ENCODE measurements at places on chromosomes 7 and 10.
A peak's percentile ranks its signal among the peaks of the same experiment; 100 is the strongest.

- DNase-seq, result no peak
Observed at GRCh38 chr7:217781-218180, 25.4 kb downstream of the FAM20C start.

DNA sequence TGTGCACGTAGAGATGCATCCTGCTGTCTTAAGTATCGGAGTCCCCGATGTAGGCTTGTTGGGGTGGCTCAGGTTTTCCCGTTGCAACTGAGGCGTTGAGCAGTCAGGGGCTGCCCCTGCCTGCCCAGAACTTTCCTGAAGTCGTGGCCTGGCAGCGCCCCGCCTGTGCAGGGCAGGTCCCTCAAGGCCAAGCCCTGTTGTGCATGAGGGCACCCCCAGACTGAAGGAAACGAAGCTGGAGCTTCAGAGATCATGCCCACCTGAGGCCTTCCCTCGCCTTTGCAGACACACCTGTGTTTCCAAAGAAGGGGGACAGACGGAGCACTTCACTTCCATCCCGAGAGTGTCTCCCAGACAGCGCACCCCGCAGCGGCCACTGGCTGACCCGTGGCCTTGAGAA, 121.1 kb downstream of the NKX6-2 start:
- no peak for DNase-seq

DNA sequence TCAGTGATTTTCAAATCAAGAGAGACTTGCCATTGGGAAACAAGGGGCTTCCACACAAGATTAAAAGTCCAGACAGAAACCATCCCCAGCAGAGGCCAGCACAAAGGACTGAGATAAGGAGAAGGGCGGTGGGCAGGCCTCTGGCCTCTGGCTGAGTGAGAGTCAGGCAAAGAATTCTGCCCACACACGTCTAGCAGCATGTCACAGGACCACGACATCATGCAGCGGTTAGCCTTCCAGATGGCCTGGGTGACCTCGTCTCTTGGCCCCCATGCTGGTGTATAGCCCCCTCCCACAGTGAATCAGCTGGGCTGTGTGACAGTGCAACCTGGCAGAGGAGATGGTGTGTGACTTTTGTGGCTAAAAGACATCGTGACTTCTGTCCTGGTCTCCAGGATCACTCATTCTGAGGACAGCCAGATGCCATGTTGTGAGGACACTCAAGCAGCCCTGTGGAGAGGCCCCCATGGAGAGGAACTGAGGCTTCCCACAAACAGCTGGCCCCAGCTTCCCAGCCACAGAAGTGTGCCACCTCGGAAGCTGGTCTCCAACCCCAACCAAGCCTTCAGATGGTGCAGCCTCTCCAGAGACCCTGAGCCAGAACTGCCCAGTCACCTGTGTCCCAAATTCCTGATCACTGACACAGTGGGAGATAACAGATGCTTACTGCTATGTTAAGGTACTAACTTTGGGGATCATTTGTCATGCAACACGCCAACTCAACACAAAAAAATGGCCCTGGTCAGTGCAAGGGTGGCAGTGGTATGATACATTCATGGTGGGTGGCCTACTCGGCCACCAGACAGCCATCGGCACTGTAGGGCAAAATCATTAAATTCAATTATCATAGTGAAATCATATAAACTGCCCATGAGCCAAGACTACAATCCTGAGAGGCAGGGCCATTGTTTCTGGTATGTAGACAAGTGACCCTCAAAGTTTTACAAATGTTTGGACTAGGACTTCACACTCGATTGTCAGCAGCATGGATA, 73.2 kb downstream of the TNS3 start:
- no peak for DNase-seq

- DNase-seq, result peak; percentile 61
Observed at GRCh38 chr10:130464426-130464825, 328.2 kb downstream of the GLRX3 start.

- no peak for DNase-seq
Observed at GRCh38 chr7:51261950-51262795, 54.4 kb downstream of the COBL start.

- DNase-seq, result no peak
Observed at GRCh38 chr7:69708857-69709256, 110.6 kb downstream of the AUTS2 start.

DNA sequence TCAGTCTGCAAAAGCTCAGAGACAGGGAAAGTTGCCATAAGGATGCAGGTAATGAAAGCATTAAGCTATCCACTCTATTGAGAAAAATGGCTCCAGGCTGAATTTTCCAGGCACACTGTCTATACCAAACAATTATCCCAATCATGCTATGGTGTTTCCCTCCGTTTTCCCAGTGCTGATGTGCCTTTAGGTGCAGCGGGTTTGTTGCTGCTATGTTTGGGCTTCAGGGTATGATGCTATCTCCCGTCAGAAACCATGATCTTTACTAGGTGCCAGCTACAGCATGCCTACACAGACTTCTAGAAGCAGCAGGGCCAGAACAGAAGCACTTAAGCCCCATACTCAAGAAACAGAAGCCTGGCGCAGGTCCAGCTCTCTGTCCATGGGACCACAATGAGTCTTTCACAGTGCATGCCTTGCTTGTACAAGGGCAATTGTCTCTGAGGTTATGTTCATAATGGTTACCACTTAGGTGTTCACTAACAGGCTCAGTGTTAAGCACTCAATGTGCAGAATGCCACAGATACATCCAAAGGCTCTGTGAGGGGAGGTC, 19.4 kb downstream of the STEAP1B start:
- no peak for DNase-seq

DNA sequence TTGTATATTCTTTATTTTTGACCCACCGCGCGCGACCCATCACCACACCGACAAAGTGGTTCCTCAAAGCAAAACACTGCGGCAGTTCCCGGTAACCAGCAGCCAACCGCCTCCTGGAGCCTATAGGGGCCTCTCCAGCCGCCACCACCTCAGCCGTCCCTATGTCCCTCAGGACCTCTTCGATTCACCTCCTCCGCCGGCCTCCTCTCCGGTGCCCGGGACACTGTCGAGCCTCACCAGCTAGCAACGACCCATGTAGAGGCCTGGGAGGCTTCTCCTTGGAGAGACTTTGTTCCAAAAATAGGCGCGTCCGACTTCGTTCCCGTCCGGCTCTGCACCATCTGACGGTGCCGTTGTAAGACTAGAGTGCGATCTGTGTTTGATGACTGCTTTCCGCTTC, 158.8 kb downstream of the HGF start:
- no peak for DNase-seq

GRCh38 chr10:86500846-86501245, 20.7 kb downstream of the WAPL start:
- DNase-seq, result no peak

DNA sequence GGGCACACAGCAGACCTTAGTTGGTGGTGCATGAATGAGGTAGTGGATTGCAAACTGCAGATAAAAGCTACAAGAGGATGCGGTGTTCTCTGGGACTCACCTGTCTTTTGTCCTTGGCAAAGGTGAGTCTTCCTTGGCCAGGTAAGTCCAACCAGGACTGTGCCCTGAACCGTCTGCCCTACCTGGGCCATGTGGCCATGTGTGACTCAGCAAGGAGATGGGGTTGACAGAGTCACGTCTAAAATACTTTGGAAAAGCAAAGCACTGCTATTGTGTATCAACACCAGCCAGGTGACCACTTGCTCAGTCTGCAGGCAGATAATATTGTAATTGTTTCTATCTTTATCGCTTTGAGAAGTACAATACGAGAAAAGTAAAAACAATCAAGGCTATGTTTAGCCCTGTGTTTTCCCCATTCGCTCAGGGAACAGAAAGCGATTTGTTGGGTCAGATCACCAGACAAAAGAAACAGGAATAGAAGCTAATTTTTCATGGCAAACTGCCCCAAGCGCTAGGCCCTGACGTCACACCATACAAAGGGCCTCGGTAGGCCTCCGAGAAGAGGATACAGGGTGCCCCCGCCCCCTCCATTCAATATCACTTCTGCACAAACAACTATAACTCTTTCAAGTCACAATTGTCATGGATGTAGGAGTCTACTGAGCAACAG, 57.3 kb downstream of the FAM53B start:
- DNase-seq, result no peak

- no peak for DNase-seq
Observed at GRCh38 chr10:26879744-26880143, 19.0 kb upstream of the ABI1 start.

DNA sequence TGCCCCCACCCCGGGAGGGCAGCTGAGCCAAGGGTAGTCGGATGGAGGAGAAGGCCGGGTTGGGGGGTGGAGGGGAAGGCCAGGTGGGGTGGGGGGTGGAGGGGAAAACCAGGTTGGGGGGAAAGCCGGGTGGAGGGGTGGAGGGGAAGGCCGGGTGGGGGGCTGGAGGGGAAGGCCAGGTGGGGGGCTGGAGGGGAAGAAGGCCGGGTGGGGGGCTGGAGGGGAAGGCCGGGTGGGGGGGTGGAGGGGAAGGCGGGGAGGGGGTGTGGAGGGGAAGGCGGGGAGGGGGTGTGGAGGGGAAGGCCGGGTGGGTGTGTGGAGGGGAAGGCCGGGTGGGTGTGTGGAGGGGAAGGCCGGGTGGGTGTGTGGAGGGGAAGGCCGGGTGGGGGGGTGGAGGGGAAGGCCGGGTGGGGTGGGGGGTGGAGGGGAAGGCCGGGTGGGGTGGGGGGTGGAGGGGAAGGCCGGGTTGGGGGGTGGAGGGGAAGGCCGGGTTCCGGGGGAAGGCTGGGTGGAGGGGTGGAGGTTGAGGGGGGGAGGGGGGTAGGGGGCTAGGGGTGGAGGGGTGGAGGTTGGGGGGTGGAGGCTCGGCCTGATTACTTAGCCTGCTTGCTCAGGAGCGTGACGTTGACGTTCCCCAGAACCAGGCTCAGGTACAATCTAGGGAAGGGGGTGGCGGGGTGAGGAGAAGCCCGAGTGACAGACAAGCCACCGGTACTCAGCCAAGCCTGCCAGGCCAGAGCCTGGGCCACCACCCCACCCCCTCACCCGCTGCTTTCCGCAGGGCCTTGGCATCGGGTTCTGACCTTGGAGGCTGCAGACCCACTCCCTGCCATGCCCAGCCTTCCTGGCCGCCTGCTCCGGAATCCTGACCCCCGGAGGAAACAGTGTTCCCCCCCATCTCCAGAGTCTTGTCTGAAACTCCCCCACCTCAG, 5.6 kb downstream of the TMEM120A start:
- DNase-seq, result peak; percentile 87

Measured in cardiac septum (tissue), 1 donor.